ENCODE measurements at places on chromosomes 2 and 18.

DNA sequence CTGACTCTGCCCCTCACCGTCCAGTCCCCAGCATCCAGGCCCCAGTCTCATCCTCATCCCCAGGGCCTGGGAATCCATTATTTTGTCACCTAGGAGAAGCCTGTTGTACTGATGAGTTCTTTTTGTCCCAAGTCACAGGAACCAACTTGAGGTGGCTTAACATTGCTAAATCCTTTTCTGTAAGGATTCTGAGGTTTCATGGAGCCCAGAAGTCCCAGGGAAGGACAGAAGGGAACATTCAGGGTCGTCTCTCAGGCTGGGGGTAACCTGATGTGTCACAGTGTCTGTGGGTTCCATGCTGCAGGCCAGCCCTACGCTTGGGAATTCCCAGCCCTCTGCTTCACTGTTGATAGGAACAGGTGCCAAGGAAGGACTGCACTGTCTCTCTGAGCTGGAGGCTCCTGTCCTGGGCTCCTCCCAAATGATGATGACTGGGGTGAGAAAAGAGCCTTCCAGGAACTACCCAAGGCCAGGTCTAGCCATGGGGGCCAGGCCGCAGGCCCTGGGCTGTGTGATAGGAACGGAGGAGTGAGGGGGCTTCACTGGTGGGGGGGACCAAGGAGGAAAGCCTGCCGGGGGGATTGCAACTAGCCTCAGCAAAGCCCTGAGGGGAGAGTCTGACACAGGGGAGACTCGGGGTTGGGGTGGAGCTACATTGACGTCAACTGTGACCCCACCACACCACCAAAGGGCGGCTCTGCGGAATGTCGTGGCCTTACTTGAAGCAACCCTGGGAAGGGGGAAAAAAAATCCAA is 145.7 kb downstream of the SMAD7 start:
- DNase-seq: peak; percentile 21

GRCh38 chr18:64707052-64707451 is 558.2 kb upstream of the LINC00305 start:
- no peak for DNase-seq

GRCh38 chr2:36456227-36457175 is 100.9 kb downstream of the CRIM1 start:
- no peak for DNase-seq

DNA sequence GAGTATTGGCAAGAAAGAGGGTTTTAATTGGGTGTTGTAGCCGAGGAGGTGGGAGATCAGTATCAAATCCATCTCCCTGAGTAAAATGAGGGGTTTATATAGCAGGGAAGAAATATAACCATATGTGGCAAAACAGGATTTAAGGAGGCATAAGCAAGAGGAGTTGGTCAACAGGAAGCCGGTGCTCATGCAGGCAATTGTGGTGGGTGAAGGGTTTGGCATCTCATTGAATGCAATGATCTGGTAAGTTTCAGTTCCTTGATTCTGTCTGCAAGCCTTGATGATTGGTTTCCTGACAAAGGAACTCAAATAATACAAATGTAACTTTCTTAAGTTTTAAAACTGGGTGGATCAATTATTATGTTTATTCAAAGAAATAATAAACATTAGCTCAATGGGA is 564.4 kb upstream of the LINC00305 start:
- DNase-seq: no peak

DNA sequence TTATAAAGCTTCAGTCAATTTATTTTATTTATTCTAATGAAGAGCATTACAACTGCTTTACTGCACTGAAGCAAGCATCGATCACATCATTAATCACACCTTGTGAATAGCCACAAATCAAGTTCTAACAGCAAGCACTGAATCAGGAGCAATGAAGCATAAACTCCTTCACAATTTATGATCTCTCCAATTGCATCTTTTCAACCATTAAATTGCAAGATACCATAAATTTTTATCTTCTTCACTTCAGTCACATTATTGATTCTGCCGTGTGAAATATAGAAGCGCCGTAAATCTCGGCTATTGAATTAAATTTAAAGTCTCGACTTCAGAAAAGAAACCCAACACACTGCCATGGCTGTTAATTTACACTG is 298.7 kb downstream of the CDCA7 start:
- DNase-seq: no peak

DNA sequence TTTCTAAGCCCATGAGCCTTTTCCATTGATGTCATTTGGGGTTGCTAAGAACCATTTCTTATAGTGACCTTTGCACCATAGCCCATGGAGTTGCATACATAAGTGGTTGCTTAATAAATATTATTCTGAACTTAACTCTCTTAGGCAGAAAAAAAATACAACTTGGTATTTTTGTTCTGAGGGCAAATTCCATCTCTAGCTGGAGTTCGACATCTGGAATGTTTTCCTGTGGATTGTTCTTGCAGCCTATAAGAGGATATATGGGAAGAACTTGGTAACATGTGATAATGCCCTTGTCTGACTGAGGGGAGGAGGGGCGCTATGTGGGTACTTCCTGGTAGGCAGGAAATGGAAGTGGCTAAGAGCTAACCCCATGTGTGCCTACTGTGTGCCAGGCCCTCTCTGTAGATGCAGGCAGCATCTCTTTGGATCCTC is 20.7 kb downstream of the IGFBP2 start:
- DNase-seq: no peak

- no peak for DNase-seq
These were observed 825.9 kb upstream of the POU3F3 start for GRCh38 chr2:104028061-104028460.

GRCh38 chr2:216533609-216534008 is 35.0 kb downstream of the RPL37A start:
- DNase-seq: no peak

- no peak for DNase-seq
These were observed 121.1 kb upstream of the TEX51 start for GRCh38 chr2:126777620-126777978.

DNA sequence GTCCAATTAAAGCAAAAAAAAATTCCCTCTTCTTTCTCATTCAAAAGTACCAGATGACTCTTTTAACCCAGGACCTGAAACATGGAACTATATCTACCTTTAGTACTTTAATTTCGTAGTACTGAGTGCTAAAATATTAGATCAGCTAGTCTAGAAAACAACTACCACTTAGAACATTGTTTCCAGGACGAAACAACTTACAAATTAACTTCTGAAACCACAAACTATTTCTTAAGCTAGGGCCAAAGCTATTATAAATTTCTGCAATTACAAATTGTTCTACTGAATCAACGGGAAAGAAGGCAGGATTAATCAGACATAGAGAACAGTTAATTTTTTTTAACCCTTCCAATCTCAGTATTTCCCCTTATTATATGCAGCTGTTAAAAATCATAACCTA is 39.9 kb downstream of the DARS1 start:
- no peak for DNase-seq

GRCh38 chr2:43158259-43158880 is 68.0 kb downstream of the ZFP36L2 start:
- peak; percentile 60 for DNase-seq

GRCh38 chr2:127173057-127173456 is 47.0 kb downstream of the CYP27C1 start:
- no peak for DNase-seq

DNA sequence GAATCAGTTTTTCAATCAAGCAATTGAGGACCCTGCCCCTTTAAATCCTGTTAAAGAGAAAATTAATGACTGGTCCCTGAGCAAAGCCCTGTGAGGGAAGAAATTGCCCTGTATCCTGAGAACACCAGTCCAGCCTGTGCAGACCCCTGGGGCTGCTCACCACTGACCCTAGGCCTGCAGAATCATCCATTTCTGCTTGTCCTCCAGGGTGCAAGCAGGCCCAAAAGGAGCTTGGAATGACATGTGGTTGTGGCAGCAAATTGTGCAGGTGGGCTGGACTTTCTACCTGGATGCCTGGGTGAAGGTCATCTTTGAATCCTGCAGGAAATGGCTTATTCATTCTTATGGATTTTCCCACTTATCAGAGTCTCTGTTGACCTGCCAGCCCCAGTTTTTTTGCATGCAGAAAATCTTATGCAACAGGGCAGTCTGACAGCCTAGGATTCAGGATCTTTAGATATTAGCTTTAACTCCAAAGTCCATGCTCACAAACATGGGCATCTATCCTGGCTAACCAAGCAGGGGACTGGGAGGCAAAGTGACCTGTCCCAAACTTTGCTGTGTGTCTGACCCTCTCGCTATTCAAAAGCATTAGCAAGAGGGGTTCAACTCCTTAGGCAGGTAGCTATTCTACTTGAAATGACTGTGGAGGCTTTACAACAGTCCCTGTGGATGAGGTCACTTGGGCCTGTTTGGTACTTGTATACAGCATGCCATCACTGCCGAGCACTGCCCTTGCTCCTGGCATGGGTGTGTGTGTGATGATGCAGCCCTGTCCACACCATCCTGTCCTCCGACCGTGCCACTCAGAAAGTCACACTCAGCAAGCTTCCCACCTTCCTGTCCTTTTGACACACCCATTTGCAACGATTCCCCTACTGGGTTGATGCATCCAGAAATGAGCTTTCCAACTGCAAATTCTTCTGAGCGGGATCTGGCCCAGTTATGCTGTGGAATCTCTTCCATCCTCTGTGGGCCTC is 85.3 kb downstream of the CAPN13 start:
- no peak for DNase-seq

DNA sequence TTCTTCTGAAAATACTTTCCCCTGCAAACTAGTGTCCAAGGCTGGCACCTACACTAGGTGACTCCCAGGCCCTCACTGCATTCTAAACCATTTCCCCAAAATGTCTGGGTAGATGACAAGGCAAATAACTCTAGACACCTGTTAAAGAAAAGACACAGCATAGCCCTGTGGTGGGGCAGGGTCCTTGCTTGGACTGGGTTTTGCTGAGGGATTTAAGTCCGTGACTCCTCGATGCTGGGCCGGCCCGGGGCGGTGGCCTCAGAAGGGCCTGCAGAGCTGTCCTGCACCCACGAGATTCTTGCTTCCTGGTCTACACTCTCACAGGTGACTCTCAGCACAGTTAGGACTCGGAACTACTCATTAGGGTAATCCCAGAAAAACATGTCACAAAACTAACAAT is 55.2 kb downstream of the MBP start:
- no peak for DNase-seq

DNA sequence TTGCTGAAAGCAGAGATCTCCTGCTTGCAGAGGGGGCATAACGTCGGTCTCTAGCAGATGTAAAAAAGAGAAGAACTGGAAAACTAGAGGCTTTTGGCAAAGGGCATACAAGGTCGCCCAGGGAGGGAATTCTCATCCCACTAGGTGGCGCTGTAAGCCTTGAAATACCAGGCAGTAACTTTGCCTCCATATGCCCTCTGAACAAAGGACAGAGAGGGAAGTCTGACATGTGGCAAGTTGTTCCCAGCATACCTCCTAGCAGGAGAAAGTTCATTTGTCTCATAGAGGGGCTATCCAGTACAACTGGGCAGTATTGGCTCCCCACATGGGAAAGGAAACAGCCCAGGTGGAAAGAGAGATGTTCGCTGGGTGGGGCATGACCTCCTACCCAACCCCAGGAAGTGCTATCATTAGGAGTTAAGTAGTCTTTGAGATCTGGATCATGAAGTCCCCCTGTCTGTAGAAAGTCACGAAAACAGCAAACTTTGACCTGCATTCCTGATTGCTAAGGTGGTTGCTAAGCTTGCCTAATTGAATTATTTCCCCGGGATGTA is 39.9 kb downstream of the STK17B start:
- DNase-seq: peak; percentile 67

GRCh38 chr2:165450156-165450555 is 19.3 kb upstream of the CSRNP3 start:
- DNase-seq: no peak

DNA sequence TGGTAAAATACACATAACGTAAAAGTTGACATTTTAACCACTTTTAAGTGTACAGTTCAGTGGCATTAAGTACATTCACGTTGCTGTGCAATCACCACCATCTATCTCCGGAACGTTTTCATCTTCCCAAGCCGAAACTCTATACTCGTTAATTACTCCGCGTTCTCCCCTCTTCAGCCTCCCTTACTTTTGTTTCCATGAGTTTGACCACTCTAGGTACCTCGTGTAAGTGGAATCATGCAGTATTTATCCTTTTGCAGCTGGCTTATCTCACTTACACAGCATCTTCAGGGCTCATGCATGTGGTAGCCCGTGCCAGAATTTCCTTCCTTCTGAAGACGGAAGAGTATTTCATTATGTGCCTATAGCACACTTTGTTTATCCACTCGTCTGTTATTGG is 225.2 kb downstream of the SLC4A3 start:
- no peak for DNase-seq

GRCh38 chr2:233990261-233990798 is 60.2 kb upstream of the SPP2 start:
- peak; percentile 56 for DNase-seq

DNA sequence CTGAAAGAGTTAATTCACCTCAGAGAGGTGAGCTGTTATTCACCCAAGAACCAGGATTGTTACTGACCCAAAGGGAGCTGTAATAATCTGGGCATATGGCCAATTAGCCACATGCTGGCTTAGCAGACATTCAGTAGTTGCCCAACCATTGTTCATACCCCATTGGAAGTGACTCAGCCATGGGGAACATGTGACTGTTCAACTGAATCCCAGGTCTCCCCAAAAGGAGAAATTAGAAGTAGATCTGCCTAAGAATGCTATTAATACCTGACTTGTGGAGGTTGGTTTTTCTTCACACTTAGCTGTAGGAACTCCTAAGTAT is 272.6 kb upstream of the UBE2E3 start:
- no peak for DNase-seq

GRCh38 chr18:46416706-46417638 is 240.0 kb downstream of the LOXHD1 start:
- no peak for DNase-seq

DNA sequence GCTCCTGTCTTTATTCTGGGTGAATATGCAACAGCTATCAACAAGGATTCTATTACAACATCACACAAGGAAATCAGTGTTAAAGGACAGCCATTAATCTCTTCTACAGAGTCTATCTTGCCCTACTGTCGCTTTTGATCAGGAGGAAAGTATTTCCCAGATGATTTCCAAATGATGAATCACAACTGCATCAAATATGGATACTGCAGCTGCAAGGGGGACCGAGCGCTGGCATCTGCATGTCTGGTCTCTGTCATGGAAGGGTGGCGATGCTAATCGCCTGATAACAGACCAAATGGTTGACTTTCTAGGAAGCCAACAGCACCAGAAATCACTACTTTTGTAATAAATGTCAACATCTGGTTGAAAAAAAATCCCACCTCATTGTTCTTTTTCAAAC is 21.2 kb upstream of the OR6B3 start:
- no peak for DNase-seq

- DNase-seq: no peak
These were observed 196.5 kb downstream of the SATB2 start for GRCh38 chr2:199261239-199261638.

DNA sequence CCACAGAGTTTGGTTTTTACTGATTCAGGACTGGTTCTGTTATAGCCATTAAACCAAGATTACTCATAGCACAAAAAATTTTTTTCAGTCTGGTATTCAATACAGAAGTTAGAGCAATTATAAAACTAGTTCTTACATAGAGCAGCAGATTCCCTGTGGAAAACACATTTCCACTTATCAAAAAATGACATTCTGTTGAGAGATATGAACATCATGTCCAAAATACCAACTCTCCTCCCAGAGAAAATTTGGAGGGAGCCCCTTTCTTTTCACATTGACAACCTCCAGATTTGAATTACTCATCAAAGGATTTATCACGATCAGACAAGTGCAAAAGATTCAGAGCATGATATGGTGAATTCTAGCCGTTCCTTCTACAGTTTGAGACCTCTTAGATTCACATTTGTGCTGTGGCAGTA is 126.8 kb upstream of the SERPINE2 start:
- DNase-seq: no peak

GRCh38 chr18:53752781-53753367 is 471.6 kb downstream of the MBD2 start:
- no peak for DNase-seq
